ENCODE measurements at places on chromosomes 4 and X.

DNA sequence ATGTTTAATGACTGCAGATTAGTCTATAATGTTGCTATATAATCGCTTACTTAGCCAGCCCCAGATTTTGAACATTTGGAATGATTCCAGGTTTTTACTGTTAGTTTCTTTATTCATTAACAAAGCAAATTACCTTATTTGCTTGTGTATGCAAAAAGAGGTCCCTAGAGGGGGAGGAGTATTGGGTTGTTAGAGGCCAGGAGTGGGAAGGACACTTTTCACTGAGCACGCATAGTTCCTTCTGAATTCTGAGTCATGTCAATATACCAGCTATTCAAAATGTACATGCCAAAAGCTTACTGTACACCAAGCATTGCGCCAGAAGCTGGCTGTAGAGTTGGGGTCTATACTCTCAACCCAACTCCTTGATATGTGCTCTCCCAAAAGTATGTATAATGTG, 5.1 kb upstream of the DGAT2L6 start:
- DNase-seq, result peak; percentile 66

GRCh38 chrX:153029875-153030274, 26.4 kb upstream of the PNMA3 start:
- peak; percentile 14 for DNase-seq

DNA sequence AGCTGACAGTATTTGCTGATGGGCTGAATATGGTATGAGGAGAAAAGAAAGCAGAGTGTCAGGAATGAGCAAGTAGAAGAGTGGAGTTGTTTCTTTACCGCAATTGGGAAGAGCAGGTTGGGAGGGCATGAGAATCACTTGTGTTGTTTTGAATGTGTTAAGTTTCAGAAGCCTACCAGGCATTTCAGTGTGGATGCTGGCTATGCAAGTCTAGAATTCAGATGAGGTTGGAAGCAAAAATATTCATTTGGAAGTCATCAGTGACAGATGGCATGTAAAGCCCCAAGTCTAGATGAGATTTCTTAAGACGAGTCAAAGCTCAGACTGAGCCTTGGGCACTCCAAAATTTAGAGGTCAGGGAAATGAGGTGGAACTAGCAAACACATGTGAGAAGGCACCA, 156.4 kb downstream of the TSPAN5 start:
- DNase-seq, result no peak

- DNase-seq, result no peak
These were observed 20.1 kb downstream of the ATP5ME start for GRCh38 chr4:653831-654502.

DNA sequence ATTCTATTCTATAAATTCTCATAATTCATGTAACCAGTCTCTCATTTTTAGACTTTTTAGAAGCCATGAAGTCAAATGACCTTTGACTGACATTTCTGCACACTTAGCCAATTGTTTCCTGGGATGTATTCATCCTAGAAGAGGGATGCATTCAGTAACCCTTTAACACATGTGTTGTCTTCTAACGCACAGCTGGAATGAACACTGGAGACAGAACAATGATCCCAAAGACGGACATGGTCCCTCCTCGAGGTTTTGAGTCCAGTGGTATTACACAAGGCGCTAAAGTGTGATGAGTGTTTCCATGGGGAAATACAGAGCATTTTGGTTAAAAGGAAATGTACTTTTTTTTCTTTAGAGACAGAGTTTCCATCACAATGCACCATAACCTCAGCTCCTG, 39.8 kb upstream of the CLDN24 start:
- DNase-seq, result no peak

DNA sequence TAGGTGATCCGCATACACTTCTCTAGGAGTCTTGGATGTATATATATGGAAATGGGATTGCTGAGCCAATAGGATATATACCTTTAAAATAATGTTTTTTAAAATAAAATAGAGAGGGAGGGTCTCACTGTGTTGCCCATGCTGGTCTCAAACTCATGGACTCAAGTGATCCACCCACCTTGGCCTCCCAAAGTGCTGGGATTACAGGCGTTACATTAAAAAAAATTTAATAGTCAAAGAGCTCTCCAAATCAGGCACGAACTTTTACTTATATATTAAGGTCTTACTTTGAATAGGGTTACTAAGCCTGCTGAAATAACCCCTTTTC, 109.0 kb downstream of the GNL3L start:
- no peak for DNase-seq

DNA sequence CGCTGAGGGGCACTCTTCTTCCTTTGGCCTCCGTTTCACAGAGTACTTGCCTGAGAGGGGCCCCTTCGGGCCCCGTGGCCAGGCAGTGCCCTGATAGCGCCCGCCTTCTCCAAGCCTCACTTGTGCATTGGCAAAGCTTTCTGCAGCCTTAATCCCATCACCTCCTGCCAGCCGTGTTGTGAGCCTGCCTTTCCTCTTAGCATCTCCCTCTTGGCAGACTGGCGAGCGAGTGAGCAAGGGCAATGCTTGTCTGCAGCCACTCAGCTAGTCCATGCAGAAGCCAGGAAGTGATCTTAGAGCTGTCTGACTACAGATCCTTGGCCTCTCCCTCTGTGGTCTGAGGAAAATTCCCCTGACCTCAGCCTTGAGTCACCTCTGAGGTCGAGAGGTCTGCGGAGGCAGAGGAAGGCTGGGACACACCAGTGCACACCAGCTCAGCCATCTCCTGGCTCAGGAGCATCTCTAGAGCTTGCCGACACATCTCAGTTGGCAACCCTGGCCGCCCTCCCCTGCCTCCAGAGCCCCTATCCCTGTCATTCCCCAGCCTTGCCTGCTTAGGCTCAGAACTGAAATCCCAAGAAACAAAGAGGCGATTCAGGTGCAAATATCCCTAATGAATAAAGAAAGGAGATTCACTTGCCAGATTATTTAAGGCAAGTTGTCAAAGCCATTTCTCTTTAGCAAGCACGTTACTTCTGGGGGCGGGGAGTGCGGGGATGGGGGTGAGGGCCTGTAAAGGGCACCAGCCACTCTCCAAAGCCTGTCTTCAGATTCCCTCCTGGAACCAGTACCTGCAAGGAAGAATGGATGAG, 143.5 kb upstream of the MAMLD1 start:
- peak; percentile 85 for DNase-seq

DNA sequence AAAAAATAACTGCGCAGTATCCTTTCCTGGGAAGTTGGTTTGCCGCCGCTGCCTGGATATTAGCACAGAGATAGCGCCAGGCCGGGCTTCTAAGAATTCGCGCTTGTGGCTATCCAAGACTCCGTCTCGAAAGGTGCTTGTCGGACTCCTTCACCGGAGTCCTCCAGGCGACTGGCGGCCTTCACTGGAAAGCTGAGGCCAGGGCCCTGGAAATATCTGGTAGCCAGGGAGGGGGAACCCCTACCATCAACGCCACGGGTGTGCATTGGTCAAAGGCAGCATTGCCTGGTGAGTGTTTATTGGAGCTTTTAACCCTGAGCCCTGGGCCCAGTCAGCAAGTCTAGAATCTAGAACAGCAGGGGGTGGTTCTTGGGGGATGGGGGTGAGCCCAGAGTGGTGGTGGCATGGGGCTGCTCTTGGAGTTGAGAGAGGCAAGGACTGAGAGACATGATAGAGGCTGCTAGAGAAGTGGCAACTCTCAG, 577 bp upstream of the PIM2 start:
- DNase-seq, result no peak

DNA sequence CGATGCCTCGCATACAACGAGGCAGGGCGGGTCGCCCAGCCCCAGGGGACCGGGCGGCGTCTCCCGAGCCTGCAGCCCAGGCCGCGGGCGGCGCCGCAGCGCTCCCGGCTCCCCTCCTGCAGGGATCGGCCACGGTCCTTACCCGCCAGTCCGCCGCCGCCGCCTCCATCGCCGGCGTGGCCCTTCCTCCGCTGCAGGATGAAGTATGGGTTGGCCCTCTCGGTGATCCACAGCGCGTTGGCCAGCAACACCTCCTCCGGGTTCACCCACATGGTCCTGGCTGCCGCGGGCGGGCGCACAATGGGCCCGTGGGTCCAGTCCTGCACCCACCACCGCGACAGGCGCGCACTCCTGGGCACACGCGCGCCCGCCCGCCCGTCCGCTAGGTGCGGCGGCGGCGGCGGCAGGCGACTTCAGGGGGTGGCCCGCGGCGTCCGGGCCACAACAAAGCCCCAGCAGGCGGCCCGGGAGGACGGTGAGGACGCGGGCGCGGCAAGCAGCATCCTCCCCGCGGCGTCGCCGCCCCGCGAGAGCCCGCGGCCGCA, 339 bp downstream of the TBC1D9 start:
- peak; percentile 35 for DNase-seq

DNA sequence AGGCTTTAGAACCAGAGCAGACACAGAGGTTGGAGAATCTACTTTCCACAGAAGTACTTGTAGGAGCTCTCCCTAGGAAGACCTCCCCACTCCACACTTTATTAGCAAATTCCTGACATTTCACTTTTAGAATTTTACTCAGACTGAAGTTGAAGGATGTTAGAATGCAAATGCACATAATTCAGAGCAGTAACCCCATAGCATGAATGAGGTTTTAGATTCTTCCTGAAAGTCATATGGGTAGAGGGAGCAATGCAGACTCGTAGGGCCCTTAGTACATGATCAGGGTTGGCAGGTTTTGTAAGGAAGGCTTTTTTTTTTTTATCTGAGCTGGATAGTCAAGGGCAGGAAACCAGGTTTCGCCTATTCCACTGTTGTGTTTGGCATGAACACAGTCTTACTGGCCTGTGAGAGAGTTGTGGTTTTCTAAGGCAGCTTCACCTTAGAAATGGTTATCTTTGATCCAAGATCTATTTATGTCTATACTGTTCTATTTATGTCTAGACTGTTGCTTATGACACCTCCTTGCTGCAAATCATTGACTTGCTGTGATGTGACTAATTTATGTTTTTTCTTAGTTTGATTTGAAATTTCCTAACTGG, 48.9 kb downstream of the SPATA18 start:
- DNase-seq, result peak; percentile 40

DNA sequence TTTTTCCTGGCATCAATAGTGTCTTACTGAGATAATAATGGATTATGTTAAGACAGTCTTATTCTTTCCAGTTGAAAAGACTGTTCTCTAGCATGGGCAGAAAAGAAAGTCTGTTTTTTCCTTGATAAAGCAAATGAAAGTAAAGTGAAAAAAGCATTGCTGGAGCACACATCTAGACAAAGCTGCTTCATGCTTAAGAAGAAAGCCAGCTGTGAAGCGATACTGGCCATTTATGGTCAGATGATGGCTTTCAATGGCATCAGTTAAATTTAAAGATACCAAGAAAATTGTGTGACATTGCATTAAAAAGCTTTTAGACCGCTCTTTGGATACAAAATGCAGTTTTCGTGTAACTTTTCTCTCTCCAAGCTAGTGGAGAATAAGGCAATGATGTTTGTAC, 242.1 kb upstream of the TRAM1L1 start:
- no peak for DNase-seq

DNA sequence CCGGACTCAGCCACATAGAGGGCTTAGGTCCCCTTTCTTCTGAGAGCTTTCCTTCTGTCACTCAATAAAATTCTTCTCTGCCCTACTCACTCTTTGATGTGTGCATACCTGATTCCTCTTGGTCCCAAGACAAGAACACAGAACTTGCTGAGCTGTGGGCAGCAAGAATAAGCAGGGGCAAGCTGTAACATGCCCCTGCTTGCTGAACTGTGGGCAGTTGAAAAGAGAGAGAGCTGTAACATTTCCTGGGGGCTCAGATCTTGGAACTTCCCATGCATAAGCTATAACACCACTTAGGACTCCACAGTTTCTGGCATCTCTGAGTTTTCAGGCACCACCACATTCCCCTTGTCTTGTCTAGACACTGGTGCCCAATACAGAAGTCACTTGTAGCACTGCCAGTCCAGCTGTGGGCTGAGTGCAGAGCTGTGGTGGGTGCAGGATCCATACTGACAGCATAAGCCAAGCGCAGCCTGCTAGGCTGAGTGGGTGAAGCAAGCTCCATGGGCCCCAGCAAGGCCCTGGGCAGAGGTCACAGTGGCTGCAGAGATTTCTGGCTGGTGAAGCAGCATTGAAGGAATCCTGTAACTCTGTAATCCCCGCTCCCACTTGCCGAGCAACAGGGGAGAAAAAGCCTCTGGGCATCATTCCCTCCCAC, 241.2 kb downstream of the PCDH10 start:
- DNase-seq, result no peak

- DNase-seq, result no peak
These were observed 32.3 kb downstream of the TRIM61 start for GRCh38 chr4:164945146-164945545.

DNA sequence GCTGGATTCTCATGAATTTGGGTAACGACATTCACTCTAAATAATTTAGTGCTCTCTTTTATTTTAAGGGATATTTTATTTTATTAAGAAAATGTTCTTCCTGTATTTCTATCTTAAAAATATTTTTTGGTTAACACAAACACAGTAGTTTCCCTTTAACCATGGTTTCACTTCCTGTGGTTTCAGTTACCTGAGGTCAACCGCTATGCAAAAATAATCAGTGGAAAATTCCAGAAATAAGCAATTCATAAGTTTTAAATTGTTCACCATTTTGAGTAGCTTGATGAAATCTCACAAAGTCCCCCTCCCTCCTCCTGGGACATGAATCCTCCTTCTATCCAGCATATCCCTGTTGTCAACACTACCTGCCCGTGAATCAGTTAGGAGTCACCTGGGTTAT, 71.4 kb downstream of the GBA3 start:
- DNase-seq, result no peak

GRCh38 chrX:71095555-71095980, at the start of gene FOXO4:
Gene FOXO4 (plus strand): TSS chrX:71095851. CDS start chrX:71096529, 678 bp downstream.
- DNase-seq, result peak; percentile 78

- DNase-seq, result peak; percentile 54
These were observed 31.8 kb downstream of the NAA11 start for GRCh38 chr4:79294064-79294463.

DNA sequence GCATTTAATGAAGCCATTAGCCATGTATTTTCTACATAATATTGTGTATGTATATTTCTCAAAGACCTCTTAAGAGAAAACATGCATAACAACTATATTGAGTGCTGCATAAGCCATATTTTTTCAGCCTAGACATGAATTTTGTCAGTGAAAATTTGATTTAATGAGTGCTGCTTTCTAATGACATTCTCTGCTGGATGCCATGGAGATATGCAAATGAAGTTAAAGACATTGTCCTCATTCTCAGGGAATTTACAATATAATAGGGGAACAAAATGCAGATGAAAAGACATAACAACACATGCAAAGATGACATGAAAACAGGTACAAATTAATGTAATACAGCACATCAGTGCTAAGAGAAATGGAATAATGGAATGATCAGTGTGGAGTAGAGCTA, 118.7 kb downstream of the ATOH1 start:
- no peak for DNase-seq

DNA sequence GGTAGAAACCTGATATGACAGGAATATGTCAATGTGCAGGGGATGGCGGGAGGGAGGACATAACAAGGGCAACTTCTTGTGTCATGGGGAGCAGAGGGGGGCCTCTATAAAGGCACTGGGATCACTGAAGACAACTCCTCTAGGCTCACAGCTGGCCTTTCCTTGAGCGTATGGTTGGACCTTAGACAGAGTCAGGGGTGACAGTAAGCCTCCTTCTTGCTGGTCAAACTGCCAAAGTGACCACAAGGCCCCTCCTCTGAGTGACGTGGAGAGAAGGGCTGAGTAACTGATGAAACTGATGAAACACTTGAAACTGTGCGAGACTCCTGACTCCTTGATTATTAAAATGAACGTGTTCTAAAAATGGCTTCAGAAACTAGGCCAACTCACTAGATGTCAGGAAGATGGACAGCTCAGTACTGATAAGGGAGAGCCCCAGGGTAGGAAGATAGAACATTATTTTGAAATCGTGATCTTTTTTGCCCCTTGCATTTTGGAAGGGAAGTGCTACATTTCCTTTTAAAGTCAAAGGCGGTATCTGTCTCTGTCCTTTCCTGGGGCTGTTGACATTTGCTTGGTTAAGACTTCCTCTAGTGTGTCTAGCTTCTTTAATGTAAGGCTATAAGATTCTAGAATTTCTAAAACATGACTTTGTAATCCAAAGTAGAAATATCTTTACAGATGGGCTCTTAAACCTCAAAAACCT, 1.6 kb downstream of the RAB33A start:
- peak; percentile 88 for DNase-seq
